ENCODE measurements at places on chromosomes 1 and 21. TPM values are rescaled to one million over a fixed set of nuclear protein-coding genes. Genes with fewer than 3 reads are reported as not detected.
A peak's percentile ranks its signal among the peaks of the same experiment; 100 is the strongest.

DNA sequence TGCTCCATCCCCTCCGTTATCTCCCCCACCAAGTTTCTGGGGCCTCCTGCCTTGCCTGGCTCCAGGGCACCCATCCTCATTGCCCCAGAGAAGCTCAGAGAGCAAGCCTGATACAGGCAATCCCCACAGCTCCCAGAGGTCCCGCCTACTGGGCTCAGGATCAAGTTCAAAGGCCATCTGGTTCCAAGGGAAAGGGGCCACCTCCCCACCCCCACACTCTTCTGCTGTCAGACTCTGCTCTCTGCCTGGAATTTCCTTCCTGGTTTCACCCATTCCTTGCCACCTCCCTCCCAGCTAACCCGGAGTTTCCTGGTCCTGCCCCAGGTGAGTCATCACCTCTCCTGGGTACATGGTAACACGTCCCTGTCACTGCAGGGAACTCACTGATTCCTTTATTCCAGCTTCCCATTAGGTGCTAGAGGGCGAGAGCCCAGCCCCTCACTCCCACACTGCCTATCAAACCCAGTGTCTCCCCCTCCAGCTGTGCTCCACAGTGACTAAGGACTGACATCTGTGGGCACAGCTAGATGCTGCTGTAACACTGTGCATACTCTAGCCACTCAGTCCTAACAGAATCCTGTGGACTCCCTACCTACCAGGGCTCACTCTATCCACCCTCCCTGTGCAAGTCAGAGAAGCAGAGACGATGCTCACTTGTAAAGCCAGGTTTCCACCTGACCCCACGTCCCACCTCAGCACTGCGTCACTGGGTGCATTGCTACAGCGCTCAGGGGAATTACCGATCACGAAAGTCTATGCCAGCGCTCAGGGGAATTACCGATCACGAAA, 21.8 kb downstream of the RSPH1 start:
- H3K4me3 ChIP-seq, result no peak overlapping the region
- DNase-seq, result peak; percentile 71
- H3K36me3 ChIP-seq, result no peaks in the 10 kb centered on the region
- no peaks in the 10 kb centered on the region for H3K27me3 ChIP-seq

DNA sequence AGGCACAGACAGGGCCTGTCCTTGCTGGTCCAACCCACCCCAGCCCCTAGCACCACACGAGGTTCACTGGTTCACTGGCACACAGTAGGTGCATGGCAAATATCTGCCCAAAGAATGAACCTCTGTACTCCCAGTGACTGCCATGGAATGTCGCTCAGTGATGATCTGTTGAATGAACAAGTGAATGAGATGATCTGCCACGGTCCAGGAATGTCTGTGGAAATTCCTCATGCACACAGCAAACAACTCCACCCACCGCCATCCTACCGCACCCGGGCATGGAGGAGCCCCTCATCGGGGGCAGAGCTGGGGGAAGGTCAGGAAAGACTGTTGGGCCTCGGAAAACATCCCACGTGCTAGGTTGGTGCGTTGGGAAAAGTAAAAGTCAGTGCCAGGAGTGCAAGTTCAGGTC, 1.7 kb downstream of the HSPG2 start:
- DNase-seq, result no peak
- peak overlapping the region; percentile 76 for H3K4me3 ChIP-seq
- no peaks in the 10 kb centered on the region for H3K36me3 ChIP-seq
- peaks cover 7% of the 10 kb centered on the region for H3K4me1 ChIP-seq
- no peak overlapping the region for H3K27ac ChIP-seq
- H3K27me3 ChIP-seq, result no peaks in the 10 kb centered on the region

GRCh38 chr1:234707641-234708040, 97.7 kb upstream of the IRF2BP2 start:
- no peaks in the 10 kb centered on the region for H3K4me1 ChIP-seq
- no peak for DNase-seq

GRCh38 chr1:39061951-39062350, 35.8 kb downstream of the NDUFS5 start:
- DNase-seq, result no peak
- H3K27ac ChIP-seq, result no peak overlapping the region
- no peaks in the 10 kb centered on the region for H3K36me3 ChIP-seq
- H3K4me1 ChIP-seq, result no peaks in the 10 kb centered on the region

GRCh38 chr1:229839800-229840199, 213.8 kb downstream of the URB2 start:
- H3K4me3 ChIP-seq, result no peak overlapping the region
- H3K27me3 ChIP-seq, result no peaks in the 10 kb centered on the region
- no peaks in the 10 kb centered on the region for H3K4me1 ChIP-seq
- H3K36me3 ChIP-seq, result no peaks in the 10 kb centered on the region
- no peak for DNase-seq

Gene C1QB
- not detected for total RNA-seq

GRCh38 chr1:37020653-37021277, 13.6 kb downstream of the GRIK3 start:
- H3K27ac ChIP-seq, result no peak overlapping the region
- peak; percentile 80 for DNase-seq
- no peak overlapping the region for H3K4me3 ChIP-seq
- no peaks in the 10 kb centered on the region for H3K36me3 ChIP-seq

GRCh38 chr1:71521655-71522264, 440.9 kb upstream of the ZRANB2 start:
- no peak overlapping the region for H3K4me3 ChIP-seq
- H3K4me1 ChIP-seq, result no peaks in the 10 kb centered on the region
- no peaks in the 10 kb centered on the region for H3K27me3 ChIP-seq
- no peak overlapping the region for H3K27ac ChIP-seq
- H3K36me3 ChIP-seq, result no peaks in the 10 kb centered on the region

Gene PRAMEF33
- not detected for total RNA-seq

DNA sequence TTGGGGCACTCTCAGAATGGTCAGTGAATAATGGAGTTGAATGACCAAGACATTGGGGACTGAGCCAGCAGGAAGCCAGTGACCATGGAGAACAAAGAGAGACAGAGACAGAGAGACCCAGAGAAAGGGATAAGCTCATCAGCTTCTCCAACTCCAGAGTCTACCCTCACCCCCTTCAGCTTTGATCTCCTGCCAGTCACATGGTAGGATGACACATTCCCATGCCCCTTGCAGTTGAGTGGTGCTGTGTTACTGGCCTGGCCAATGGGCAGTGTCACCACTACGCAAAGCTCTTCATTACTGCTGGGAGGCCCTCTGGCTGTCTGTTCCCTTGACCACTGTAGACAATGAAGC, 643.5 kb downstream of the AJAP1 start:
- H3K27ac ChIP-seq, result no peak overlapping the region
- H3K36me3 ChIP-seq, result no peaks in the 10 kb centered on the region
- no peak for DNase-seq
- H3K27me3 ChIP-seq, result no peaks in the 10 kb centered on the region
- no peak overlapping the region for H3K4me3 ChIP-seq
- H3K4me1 ChIP-seq, result no peaks in the 10 kb centered on the region

DNA sequence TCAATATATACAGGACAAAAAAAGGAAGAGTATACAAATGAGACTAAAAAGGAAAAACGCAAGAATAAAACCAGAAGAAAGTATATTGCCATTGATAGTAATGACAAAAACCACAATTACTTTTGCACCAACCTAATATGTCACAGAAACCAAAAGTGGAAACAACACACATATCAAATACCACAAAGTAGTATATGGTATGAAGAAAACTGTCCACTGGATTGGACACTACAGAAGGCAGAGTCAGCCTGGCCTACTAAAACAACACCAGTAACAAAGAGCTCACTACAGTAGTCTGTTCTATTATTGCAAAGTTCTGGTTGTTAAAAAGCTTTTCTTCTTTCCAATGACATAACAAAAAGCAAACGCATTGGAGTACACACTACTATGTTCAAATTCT, 17.7 kb downstream of the TESK2 start:
- H3K27ac ChIP-seq, result no peak overlapping the region
- no peak for DNase-seq
- no peaks in the 10 kb centered on the region for H3K36me3 ChIP-seq
- H3K4me3 ChIP-seq, result no peak overlapping the region
- H3K4me1 ChIP-seq, result no peaks in the 10 kb centered on the region

Gene TMPRSS3
- total RNA-seq, result 0.44 TPM

DNA sequence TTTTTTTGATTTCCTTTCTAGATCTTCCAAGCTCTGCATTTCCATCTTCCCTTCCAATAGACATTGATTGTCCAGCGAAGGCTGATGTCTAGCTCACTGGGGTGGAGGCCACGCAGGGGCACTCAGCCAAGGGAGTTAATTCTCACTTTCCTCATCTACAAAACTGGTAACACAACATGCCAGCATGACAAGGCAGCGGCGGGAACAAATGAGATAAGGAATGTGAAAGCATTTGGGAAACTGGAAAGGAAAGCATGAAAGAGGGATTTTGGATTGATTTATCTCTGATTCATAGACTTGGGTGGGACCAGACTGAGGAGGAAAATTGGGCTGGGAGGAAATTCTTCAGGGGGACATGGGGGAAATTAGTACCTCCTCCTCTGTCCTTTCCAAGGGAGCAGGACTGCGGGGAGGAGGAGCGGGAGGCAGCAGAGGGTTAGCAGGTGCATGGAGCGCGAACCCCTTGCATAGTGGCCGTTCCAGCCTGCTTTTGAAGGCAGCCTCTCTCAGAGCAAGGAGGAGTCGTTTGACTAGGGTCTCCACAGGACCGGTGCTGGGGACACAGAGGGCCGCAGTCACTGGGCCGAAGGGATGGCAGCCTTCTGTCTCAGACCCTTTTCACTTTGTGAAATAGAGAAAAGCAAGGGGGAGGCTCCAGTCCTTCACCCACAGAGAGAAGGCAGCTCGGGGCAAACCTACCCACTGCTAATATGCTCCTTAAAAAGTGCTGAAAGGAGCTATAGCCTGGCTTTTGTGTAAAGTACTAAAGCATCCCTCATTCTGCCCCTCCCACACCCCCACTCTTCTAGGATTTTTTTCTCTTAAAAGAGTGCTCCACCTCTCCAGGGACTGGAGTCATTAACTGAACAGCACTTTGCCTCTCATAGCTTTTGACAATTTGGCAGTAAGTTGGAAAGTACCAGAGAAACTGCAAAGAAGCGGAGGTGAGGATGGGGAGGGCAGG, 89.2 kb downstream of the PLXNA2 start:
- peaks cover 3% of the 10 kb centered on the region for H3K4me1 ChIP-seq
- DNase-seq, result no peak
- no peaks in the 10 kb centered on the region for H3K27me3 ChIP-seq
- H3K36me3 ChIP-seq, result no peaks in the 10 kb centered on the region
- H3K27ac ChIP-seq, result no peak overlapping the region
- H3K4me3 ChIP-seq, result no peak overlapping the region

- peak; percentile 95 for DNase-seq
- peaks cover 14% of the 10 kb centered on the region for H3K4me1 ChIP-seq
- no peak overlapping the region for H3K27ac ChIP-seq
- H3K27me3 ChIP-seq, result peaks cover 43% of the 10 kb centered on the region
- no peaks in the 10 kb centered on the region for H3K36me3 ChIP-seq
- H3K4me3 ChIP-seq, result peak overlapping the region; percentile 66
These were observed 42.8 kb upstream of the DMBX1 start for GRCh38 chr1:46446646-46447498.

GRCh38 chr1:178928041-178928440, 57.2 kb upstream of the ANGPTL1 start:
- no peak for DNase-seq
- no peak overlapping the region for H3K27ac ChIP-seq
- no peaks in the 10 kb centered on the region for H3K27me3 ChIP-seq
- H3K4me1 ChIP-seq, result peaks cover 4% of the 10 kb centered on the region
- H3K4me3 ChIP-seq, result no peak overlapping the region
- H3K36me3 ChIP-seq, result no peaks in the 10 kb centered on the region

- no peaks in the 10 kb centered on the region for H3K36me3 ChIP-seq
- H3K4me3 ChIP-seq, result no peak overlapping the region
- H3K4me1 ChIP-seq, result no peaks in the 10 kb centered on the region
These were observed 12.7 kb upstream of the PLCH2 start for GRCh38 chr1:2463396-2463795.

- H3K4me3 ChIP-seq, result no peak overlapping the region
- no peaks in the 10 kb centered on the region for H3K4me1 ChIP-seq
- H3K27ac ChIP-seq, result no peak overlapping the region
- H3K36me3 ChIP-seq, result no peaks in the 10 kb centered on the region
These were observed 16.2 kb upstream of the TNFRSF1B start for GRCh38 chr1:12150456-12151200.

DNA sequence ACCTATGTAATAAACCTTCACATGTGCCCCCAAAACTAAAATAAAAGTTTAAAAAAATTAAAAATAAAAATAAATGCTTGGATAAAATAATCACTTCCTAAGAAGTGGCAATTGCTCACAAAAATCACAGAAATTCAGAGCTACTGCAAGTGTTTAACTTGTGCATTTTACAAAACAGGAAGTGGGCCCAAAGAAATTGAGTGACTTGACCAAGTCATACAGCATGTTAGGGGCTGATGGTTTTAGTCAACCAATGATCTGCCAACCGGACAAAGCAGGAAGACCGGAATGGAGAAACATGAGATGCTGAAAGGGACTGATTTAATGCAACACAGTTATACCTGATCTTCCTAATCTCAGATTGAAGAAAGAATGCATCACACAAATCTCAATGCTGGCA, 96.5 kb downstream of the SMYD2 start:
- no peak overlapping the region for H3K27ac ChIP-seq
- H3K27me3 ChIP-seq, result no peaks in the 10 kb centered on the region
- no peak for DNase-seq
- H3K4me3 ChIP-seq, result no peak overlapping the region
- H3K36me3 ChIP-seq, result peaks cover 6% of the 10 kb centered on the region
- peaks cover 8% of the 10 kb centered on the region for H3K4me1 ChIP-seq

Gene MCOLN3
- 10.6 TPM for total RNA-seq

Gene GPR25
- total RNA-seq, result not detected

DNA sequence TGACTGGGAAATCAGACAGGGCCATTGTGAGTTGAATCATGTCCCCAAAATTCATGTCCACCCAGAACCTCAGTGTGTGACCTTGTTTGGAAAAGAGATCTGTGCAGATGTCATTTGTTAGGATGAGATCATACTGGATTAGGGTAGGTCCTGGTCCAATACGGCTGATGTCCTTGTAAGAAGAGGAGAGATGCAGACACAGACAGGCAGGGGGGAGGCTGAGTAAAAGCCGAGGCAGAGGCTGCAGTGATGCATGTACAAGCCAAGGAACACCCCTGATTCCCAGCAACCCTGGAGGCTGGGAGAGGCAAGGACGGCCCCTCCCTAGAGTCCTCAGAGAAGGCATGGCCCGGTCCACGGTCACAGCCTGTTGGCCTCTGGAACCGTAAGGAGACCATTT, 15.9 kb upstream of the NPPB start:
- H3K27ac ChIP-seq, result no peak overlapping the region
- H3K4me3 ChIP-seq, result no peak overlapping the region
- H3K4me1 ChIP-seq, result no peaks in the 10 kb centered on the region
- no peak for DNase-seq
- H3K27me3 ChIP-seq, result no peaks in the 10 kb centered on the region
- no peaks in the 10 kb centered on the region for H3K36me3 ChIP-seq

Gene SPRR1B
- total RNA-seq, result not detected

Data from H9 (cell line).